Activated naive CD4-positive, alpha-beta T cell treated with anti-CD3 and anti-CD28 coated beads for 36 hours (primary cell): ENCODE measurements at places on chromosomes 6 and 20. TPM values are rescaled to one million over a fixed set of nuclear protein-coding genes. Genes with fewer than 3 reads are reported as not detected.

The PDYN gene
- not detected for total RNA-seq

The AFDN gene
- total RNA-seq, result 13.9 TPM

The PI16 gene
- total RNA-seq, result 0.24 TPM

The EYA4 gene
- not detected for total RNA-seq

DNA sequence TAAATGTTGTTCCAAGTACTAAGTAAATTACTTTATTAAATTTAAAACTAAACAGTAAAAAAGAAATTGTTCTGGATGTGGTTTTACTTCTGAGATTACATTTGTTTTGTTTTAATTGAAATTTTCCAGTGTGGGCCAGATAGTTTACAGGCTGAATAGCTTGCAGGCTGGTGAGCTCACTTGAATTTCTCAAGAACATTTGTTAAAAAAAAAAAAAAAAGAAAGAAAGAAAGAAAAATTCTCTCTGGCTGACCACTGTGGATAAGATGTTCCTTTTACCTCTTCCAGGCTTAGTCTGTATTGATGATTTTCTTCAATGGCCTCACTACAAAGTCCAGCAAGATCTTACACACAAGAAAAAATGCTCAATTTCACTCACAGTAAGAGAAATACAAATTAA is 85.4 kb downstream of the PLCG1 start:
- no peak for DNase-seq

DNA sequence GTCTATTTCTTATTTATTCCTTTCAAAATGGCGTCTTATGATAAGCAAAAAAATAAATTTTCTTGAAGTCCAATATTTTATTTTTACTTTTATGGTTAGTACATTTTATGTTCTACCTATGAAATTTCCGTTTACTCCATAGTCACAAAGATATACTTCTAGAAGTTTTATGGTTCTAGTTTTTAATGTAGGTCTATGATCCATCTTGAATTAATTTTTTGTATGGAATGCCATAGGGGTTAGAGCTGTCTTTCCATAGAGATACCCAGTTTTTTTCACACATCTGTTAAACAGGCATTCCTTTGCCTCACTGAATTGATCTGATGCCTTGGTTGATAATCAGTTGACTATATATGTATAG is 24.9 kb upstream of the ASIP start:
- no peak for DNase-seq

- DNase-seq, result no peak
These were observed 538.3 kb upstream of the BTBD3 start for GRCh38 chr20:11379257-11380011.

- DNase-seq, result no peak
These were observed 33.1 kb downstream of the MOCS1 start for GRCh38 chr6:39901116-39901655.

DNA sequence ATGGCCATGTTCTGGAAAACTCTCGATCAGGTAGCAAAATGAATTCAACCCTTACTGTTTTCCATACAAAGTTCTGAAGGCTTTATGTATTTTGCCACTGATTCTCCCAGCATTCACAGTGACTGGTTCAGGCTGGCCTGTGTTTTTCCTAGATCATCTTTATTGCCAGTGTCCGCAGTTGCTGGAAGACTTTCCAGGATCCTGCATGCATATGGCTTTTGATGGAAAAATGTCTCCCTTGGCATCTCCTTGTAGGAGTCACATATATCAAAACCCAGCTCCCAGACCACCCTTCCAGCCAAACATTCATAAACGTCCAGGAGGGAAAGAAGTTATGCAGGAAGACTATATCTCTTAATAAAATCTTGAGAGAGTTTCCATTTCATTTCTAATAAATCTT is 588.8 kb downstream of the MAFB start:
- no peak for DNase-seq
